ENCODE measurements at places on chromosomes 6 and 20.

- no peak for DNase-seq
These were observed 38.2 kb downstream of the OR2B2 start for GRCh38 chr6:27874016-27874415.

DNA sequence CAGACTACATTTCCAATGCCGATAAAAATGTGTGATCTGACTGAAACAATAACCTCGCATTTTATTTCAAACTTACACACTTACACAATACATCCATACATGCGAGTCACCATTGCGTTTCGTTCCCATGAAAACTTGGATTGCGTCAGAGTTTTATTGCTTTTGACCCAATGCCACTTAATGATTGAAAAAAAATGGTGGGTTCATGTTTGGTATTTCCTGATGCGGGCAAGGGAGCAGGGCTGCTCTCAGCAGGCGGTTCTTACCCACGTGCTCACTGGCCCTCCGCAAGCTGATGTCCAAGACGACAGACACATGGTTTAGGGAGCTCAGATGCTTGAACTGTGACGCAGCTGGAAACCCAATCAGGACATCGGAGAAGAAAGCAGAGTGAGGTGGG, 281.0 kb upstream of the SULF2 start:
- DNase-seq: no peak

DNA sequence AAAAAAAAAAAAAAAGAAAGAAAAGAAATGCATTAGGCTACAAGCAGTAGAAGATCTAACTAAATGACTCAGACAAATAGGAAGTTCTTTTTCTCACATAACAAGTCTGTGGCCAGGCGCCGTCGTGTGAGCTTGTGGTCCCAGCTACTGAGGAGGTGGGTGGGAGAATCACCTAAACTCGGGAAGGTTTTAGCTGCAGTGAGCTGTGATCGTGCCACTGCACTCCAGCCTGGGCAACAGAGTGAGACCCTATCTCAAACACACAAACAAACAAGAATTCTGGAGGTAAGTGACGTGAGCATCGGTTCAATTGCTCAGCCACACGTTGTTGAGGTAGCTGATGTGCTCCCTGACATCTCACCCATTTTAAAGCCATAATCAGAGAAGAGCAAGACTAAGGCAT, 37.9 kb upstream of the SLC23A2 start:
- peak; percentile 36 for DNase-seq

DNA sequence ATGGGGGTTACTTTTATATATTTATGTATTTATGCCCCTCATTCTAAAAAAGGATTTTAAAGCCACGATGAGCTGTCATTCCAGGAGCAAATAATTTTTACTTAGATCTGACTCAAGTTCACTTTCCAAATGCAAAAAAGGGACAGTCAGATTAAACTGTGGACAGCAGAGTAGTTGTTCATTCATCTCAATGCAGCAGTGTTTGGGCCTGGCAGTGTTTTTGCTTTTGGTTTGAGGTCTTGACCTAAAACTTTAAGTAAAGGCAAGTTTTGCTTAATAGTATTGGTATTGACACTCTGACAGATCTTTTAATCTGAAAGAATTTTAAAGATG, 13.9 kb downstream of the JARID2 start:
- DNase-seq: no peak

GRCh38 chr6:42404484-42404883, 47.2 kb downstream of the TRERF1 start:
- DNase-seq: no peak

DNA sequence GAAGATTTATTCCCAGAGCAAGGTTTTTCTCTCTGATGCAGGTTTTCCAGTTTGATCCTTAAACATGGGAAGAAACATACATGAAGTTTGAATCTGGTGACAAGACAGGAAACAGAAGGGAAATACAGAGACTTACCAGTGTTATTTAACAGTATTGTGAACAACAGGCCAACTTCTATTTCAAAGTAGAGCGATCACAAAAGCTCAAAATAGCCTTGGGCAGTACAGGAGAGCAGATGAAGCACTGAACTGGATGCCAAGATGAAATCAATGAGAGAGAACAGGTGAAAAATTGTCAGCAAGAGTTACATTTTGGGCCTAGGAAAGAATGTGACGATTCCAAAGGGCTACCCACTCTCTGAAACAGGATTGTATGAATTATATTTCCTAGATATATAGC, 114.8 kb upstream of the PTPRK start:
- no peak for DNase-seq

- no peak for DNase-seq
These were observed 22.4 kb upstream of the CALHM6 start for GRCh38 chr6:116438590-116439448.

- DNase-seq: no peak
These were observed 35.9 kb upstream of the NXT1 start for GRCh38 chr20:23314699-23315098.

- DNase-seq: no peak
These were observed 422.8 kb upstream of the EPHA7 start for GRCh38 chr6:93842178-93842577.

GRCh38 chr20:13424174-13424833, 203.2 kb downstream of the ISM1 start:
- no peak for DNase-seq

DNA sequence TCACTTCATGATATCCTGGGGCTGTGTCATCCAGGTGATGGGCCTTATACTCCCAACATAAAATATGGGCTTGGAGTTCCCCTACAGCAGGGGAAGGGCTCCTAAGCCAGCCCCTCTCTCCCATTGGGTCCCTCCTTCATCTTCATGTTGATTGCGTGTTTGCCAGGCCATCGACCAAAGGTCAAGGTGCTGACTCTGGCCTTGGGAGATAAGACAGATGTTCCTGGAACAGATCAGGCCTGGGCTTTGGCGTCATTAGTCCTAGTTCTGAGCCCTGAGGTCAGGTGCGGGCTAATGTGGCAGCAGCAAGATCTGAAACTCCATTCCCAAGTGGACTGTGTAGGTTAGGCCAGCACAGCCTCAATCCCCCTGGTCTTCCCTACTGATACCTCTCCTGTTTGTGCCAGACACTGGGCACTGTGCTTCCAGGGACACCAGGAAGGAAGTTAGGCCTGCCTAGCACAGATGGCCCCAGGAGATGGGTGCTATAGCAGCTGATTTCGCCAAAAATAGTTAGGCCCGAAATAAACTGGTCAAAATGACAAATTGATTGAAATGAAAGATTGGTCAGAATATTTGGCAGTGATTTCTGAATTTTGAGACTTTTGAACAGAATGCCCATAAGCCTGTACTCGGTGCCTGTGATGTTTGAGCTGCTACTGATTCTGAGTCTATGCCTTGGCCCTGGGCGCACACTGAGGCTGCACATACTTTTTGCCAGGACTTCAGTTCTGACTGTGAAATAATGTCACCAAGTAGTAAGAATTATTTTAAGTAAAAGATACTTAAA, 28.8 kb downstream of the EPB41L1 start:
- DNase-seq: no peak

- no peak for DNase-seq
These were observed 83.0 kb downstream of the TMEM242 start for GRCh38 chr6:157240059-157240959.
